ENCODE measurements at places on chromosomes 11 and 22.
A peak's percentile ranks its signal among the peaks of the same experiment; 100 is the strongest.

DNA sequence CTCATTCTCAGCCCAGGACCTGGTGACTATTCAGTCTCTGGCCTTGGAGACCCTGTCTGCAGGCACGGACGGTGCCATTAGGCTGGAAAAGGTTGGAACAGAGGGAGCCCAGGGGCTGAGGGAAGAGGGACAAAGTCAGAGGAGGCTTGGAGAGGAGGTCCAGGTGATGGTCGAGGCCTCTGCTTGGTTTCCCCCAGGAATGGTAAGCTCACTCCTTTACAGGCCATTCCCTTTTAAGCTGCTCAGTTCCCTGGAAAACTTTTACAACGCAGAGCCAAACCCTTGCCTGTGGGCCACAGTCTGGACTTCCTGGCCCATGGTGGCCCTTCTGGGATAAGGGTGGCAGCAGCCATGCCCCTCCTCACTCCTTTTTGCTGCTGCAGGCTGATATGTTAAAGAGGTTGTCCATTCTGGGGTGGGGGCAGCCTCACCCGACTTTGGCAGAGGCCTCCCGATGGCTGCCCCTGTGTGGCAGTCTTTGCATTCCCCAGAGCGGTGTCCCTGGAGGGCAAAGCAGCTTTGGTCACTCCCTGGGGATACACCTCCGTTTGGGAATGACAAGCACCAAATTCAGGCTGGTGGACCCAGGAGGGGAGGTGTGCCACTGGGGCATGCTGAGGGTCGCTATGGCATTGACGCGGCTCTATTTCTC, 34.0 kb upstream of the RFPL3 start:
- no peak for DNase-seq

DNA sequence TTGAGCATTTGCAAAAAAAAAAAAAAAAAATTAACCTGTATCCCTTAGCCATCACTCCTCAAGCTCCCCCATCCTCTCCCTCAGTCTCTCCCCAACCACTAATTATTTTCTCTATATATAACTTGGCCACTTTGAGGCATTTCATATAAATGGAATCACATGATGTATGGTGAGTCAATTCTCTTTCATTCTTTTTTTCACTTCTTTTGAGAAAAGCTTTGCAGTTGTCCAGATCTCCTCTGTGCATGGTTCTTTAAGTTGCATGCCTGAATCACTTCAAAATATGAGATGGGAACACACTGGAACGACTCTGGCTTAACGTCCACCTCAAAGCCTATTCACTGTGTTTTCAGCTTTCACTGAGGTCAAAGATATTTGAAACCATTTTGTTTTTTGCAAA, 40.7 kb downstream of the SHANK2 start:
- no peak for DNase-seq

DNA sequence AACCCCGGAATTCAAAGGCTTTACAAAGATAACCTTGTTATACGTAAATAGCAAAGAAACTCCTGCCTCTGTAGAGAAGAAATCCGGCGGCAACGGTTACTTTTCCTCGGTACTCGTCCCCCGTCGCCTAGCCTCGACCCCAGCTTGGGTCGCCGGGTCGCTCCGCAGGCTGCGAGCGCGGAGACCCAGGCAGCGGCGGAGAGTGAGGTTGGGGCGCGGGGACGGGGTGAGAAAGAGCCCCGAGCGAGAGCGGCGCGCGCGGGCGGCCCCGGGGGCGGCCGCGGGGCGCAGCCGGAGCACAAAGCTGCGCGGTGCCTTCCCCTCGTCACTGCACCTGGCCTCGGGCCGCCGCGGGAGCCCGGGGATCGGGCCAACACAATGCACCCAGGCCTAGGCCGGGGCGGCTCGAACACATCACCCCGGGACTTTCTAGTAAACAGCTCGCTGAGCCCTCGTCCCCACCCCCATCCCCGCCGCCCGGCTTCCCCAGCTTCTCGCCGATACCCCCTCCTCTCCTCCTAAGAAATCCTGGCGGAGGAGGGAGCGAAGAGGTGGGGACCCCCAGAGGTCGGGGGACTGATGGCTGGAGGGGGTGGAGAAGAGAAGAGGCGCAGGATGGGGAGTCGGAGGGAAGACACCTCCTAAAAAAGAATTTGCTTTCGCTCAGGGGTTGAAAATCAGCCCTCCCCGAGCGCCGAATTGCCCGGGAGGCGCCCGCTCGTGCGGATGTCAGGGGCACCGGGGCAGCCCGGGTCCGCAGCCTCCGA, 845 bp downstream of the MPPED2 start:
- DNase-seq = peak; percentile 51

DNA sequence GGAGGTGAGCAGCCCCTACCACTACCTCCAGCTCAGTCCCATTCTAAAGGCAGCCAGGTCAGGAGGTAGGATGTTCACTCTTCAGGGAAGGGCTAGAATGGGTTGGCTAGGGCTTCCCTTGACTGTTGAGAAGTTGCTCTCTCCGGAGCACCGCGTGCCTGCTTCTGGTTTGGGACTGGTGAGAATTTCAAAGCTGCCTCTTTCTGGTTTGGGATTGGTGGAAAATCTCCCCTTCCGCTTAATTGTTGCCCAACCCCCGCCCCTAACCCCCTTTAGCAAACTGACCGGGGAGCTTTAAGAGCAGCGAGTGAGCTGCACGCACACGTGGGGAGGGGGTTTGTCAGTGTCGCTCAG, 686 bp downstream of the USP2 start:
- DNase-seq = no peak

- no peak for DNase-seq
These were observed 106.0 kb upstream of the ASPHD2 start for GRCh38 chr22:26323013-26323412.

- no peak for DNase-seq
These were observed 134.3 kb downstream of the BRD1 start for GRCh38 chr22:49693416-49693815.

DNA sequence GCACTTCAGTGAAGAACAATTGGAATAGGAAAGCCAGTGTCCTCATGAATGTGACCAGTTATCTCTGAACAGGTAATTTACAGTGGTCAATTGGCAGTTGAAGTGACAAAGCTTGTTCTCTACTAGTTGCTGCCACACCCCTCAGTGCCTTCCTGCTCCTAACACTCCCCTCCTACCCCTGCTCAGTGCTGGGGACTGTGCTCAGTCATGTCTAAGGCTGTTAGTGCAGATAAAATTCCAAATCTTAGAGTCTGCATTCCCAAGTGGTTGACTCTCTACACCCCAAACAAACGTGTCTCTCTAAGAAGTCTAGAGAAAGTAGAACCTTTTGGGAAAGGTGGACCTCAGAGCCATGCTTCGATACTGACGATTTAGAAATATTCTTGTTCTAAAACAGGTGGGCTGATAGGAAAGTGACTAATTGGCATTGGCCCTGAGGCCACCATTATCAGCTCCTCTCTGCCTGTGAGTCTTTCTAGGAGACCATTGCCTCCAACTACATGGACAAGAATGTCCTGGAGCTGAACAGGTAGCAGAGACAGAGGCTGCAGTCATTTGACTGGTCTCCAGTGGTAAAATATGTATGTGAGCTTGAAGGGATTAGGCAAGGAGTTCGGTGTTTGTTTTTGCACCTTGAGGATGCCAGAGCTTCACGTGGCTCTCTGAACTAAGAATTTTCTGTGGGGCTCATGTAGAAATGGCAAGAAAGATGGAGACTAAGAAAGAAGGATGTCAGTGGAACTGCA, 22.1 kb upstream of the NNMT start:
- no peak for DNase-seq

- DNase-seq = no peak
These were observed 663.4 kb upstream of the TENM4 start for GRCh38 chr11:80104191-80104590.

GRCh38 chr22:20624161-20624616, 116.8 kb downstream of the MED15 start:
- no peak for DNase-seq
